ENCODE measurements at places on chromosomes 7 and 10.

DNA sequence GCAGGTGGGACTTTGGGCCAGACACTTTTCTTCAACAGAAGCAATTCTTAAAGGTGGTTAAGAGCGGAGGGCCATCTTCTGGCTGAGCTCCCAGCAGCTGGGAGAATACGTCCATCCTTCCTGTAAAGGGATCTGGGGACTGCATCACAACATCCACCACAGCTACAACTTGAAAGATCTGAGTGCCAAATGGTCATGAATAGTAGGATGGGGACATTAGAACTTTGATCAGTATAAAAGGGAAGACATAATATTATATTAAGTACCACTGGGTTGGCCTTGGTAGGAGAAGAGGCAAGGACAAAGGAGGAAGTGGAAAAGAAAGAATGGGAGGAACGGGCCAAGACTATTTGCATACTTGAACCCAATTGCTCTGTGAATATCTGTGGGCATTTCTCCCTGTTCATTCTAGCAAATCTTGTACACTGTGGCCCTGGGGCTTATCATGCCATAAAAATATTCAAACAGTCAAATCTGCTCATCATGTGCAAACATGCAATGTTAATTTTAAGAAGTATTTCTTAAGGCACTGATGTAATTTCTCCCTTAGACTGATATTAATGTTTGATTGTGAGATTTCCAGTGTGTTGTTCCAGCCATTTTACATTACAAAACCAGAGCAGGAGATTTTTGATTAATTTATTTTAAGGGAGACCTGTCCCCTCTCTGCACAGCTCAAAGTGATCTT is 65.5 kb upstream of the CREB5 start:
- DNase-seq = peak; percentile 22

GRCh38 chr10:90451283-90451682 is 406.6 kb downstream of the HTR7 start:
- peak; percentile 59 for DNase-seq

- peak; percentile 63 for DNase-seq
These were observed 171.1 kb upstream of the TBX20 start for GRCh38 chr7:35424869-35425495.

DNA sequence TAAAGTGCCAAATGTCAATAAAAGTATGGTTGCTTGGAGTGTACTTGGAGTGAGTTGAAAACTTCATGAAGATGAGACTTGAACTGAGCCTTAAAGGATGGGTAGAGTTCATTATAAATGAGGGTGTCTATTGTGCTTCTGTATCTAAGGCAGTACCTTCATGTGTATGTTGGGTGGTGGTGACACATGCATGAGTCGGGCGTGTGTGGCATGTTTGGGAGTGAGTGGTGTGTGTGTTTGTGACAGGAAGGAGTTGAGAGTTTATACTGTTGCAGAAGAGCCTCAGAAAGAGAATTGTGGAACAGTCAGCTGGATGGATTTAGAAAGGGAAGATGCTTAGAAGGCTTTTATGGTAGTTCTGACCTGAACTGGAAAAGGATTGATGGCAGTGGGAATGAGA is 6.0 kb upstream of the ZRANB1 start:
- peak; percentile 66 for DNase-seq

GRCh38 chr10:14010769-14011574 is 319.8 kb downstream of the FRMD4A start:
- no peak for DNase-seq

DNA sequence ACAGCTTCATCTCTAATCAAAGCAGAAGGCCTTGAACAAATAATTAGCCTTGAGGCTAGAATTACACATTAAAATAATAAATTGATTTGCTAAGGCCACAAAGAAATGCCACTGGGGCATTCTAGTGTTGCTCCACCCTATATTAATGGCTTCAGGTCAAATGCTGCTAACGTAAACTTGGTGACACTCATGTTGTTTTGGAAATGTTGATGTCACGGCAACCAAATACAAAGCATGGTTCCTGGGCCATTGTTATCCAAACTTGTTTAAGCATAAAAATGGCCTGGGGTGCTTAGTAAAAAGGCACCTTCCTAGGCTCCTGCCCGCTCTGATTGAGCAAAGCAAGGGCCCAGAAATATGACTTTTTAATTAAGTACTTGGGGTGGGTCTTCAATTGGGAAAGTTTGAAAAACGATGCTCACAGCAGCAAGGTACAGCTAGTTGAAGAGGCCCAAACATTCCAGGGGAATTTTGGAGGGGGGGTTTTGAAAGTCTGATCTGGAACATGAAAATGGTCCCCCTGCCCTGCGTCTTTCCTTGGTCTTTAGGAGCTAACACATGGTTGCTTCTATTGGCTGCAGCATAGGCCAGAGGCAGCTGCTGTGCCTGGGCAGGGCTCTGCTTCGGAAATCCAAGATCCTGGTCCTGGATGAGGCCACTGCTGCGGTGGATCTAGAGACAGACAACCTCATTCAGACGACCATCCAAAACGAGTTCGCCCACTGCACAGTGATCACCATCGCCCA is 67.8 kb downstream of the ABCC2 start:
- DNase-seq = no peak

GRCh38 chr10:28280652-28281051 is 22.2 kb downstream of the MPP7 start:
- DNase-seq = peak; percentile 31

- no peak for DNase-seq
These were observed 14.8 kb downstream of the COL13A1 start for GRCh38 chr10:69816521-69816920.

Data from foreskin fibroblast (primary cell).